ENCODE measurements at places on chromosomes 12 and 14.

DNA sequence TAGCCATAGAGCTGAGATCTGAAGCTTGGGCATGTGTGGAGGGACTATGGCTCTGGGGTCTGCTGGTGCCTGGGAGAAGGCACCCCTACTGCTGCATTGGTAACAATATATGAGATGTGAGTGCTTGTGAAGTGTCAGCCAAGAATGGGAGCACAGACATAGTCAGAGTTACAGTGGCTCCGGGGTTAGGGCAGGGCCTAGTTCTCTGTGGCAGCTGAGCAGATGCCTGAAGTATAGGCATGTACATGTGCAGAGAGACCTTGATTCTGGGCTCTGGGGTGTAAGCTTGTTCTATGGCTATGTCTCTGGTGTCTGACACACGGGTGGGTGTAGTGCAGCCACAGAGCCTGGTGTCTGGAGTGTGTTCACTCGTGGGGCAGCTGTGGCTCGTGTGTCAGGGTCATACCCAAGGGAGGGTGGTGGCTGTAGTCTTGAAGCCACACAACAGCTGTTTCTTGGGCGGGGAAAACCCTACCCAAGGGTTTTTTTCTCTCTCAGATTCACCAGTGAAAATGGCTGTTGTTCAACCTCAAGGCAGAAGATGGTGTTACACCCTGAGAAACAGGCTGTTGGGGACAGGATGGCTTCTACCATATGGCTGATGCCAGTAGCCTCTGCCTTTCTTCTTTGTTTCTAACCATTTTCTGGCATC is 11.9 kb upstream of the TCL1A start:
- no peak for DNase-seq

DNA sequence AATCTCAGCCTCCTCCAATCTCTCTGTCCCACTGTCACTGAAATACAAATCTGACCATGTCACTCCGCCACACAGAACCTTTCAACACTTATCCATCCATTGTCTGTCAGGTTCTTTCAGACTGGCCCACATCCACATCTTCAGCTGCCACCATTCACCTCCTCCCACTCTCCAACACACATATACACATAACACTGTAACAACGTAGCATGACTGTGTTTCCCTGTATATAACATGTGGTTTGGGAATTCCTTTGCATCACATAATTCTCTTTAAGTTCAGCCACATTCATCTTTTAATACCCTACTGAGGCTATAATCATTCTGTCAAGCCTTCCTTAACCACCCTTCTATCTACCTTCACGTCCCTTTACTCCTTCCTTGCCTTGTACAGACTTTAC is 99.2 kb downstream of the PPP2R5E start:
- DNase-seq, result no peak

DNA sequence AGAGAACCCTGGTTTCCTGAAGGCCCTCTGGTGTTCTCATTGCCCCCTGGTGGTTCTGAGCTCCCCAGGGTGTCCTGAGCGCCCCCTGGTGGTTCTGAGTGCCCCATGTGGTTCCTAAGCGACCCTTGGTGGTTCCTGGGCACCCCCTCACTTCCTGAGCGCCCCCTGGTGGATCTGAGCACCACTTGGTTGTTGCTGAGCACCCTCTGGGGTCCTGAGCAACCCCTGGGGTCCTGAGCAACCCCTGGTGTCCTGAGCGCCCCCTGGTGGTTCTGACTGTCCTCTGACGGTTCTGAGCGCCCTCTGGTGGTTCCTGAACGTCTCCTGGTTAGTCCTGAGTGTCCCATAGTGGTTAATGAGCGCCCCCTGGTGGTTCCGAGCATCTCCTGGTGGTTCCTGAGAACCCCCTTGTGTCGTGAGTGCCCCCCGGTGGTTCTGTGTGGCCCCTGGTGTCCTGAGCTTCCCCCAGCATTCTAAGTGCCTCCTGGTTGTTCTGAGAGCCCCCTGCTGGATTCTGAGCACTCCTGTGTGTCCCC is 568.3 kb downstream of the TMEM121 start:
- DNase-seq, result no peak

DNA sequence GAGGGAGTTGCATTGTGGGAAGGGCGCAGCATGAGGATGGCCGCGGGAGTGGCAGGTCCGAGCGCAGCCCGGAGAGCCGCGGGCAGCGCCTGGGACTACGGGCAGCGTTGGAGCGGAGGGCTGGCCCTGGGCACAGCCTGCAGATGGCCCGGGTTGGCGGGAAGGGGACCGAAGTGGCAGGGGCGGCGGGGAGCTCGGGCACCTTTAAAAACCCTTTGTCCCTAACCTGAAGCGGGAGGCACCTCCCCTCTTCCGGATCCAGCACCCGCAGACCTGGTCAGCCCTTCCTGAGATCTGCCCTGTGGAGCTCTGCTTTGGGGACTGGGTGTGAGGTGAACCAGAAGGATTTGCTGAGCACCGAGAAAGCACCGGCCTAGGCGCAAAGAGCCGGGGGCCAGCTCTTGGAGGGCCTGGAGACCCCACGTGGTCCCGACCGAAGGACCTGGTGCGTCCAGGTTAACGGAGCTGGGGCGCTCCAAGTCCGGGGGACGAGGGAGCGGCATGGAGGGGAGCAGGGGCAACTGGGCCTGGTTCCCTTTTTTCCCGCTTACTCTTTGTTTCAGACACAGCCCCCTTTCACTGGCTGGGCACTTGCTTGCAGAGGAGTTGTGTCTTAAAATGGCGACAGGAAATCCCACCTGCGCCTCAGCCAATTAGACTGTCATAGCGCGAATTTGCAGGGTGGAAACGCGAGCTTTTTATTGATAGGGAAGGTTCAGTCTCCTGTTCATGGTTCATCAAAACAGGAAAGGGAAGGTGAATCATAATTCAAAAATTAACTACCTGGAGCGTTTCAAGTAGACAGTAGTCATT is 792 bp upstream of the SLC38A1 start:
- no peak for DNase-seq

GRCh38 chr14:100441271-100441947 is 118.3 kb downstream of the SLC25A47 start:
- no peak for DNase-seq

GRCh38 chr12:53235742-53236442 is 3.9 kb upstream of the RARG start:
- no peak for DNase-seq

DNA sequence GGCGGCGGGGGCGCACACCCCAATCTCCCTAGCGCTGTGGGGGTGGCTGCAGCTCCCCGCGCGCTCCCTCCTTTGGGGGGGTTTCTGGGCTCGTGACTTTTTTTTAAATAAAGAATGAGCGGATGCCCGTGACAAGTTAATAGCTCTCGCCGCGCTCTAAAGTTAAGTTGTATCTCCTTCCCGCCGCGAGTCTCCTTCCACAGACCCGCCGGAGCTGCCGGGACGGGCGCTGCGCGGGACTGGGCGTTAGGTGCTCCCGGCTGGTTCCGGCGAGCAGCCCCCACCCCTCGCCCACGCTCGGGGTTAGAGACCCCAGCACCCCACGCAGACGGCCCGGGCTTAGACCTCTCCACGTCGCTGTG is 82.6 kb upstream of the HMGA2 start:
- no peak for DNase-seq

DNA sequence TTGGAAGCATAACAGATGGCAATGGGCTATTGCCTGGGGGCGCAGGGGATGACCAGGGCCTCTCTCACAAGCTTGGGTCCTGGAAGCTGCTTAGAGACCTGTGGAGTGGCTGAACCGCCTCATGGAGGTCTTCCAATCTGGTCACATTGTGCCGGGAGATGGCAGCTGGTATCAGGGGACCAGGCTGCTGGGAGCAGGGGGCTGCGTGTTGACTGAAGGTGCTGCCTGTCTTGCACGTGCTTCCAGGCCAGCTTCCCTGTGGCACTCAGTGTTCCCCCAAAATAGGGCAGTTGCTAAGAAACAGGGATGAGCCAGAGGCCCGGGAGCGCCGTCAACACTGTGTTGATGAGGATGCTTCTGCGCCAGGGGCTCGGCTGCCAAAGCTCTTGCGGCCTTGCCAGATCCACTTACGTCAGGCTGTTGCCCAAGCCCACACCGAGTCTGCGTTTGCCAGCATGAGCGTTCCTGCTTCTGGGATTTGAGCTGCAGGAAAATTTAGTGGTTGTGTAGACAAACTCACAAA is 39.8 kb downstream of the ELK3 start:
- no peak for DNase-seq

DNA sequence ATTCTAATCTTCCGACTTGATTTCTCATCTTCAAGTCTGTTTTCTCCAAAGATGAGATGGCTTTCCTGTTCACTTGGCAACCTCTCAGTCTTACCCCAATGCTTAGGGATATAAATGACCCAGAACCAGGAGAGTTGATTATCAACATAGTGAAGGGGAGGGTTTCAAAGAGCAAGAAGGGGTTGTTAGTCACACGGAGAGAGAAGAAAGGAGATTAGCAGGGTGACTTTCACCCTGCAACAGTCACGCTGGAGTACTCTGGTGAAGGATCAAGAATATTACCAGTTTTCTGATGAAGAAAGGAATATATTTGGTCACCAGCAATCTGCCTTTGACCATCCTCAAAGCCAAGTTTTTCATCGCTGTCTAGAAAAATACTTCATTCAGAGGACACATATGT is at the start of gene TMEM52B:
TSS of gene TMEM52B (plus strand) at position 212 of the 400 bp plus-strand sequence. CDS start 543 bp downstream, outside the sequence.
- no peak for DNase-seq

GRCh38 chr12:53045696-53046045 is 4.2 kb upstream of the TNS2 start:
- no peak for DNase-seq

DNA sequence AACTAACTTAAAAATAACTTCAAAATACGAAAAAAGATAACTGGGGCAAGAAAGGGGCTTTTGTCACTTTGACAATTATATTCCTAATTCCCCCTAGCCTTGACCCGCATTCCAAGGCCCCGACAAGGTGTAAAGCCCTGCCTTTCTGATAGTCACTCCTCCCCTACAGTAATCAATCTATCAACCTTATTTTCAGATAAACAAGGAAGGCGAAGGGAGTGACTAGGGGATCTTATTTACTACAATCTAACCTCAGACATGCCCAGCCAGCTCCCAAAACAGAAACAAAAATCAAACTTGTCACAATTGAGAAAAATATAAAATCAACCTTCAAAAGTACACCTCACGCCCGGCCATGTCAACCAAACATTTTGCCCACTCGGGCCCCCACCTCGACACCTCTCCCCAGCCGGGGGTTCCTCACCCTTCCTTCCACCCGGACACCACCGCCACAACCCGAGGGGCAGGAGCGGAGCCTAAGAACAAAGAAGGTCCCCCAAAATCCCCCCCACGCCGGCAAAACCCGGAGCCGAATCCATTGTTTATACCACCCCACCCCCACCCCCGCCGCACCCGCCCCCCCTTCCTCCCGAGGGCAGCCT is 562 bp downstream of the ZFYVE1 start:
- DNase-seq, result no peak

GRCh38 chr14:89304561-89304960 is 112.5 kb downstream of the FOXN3 start:
- no peak for DNase-seq

DNA sequence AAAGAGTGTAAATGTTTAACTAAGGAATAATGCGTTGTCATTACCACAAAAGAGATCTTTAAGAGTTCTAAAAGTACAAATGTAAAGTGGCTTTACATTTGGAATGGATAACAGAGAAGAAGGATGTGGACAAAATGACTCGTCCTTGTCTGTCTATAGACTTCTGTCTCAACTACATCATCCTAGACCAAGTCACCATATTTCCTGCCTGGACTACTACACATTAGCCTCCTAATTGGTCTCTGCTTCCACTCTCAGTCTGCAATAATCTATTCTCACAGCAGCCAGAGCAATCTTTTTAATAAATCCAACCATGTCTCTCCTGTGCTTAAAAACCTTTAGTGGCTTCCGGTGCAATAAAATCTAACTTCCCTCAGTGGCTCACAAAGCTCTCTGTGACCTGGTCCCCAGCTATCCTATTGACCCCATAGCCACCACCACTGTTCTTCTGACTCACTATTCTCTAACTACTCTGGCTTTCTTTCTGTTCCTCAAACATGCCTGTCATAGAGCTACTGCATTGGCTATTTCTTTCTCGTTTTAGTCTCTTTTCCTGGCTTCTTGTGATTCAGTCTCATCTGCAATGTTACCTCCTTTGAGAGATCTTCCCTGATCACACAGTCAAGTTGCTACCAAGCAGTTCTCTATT is 91.1 kb downstream of the MYF5 start:
- no peak for DNase-seq

GRCh38 chr14:22932146-22932545 is 3.0 kb upstream of the PRMT5 start:
- DNase-seq, result no peak

DNA sequence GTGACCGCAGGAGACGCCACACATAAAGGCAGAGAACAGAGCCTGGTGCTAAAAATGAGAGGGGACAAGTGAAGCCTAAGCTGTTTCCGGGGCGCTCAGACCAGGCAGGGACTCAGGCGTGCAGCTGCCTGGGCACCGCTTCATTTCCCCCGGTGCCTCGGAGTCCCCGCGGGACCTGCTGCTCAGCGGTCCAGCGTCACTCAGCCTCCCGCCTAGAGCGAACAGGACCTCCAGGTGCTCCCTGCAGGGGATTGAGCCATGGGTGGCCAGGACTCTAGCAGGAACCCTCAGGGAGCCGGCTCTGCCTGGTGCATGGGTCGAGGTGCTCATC is 31.0 kb downstream of the CCDC85C start:
- DNase-seq, result no peak

DNA sequence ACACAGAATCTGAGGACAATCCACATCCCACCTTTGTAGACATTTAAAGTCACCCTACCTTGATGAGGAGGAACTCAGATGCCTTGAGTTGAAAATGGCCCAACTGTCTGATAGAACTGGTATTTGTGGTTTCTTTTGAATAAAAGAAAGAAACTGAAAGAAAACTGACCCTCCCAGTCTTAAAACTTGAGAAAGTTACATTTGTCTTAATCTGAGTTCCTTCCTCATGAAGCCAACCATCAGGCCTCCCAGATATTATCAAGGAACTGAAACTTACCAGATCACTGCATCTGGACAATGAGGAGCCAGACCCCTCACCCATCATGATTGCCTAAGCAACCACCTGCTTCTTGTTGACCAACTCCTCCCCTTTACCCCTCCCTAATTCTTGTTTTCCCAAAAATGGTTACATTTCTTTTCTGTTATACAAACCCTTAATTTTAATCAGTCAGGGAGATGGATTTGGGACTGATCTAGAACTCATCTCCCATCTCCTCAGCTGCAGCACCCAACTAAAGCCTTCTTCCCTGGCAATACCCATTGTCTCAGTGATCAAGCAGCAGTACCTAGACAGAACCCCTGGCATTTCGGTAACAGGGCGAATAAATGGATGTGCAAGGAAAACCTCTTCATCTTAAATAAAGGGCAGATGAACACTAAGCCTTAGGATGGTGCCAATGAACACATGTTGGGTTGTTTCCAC is 72.0 kb upstream of the RESF1 start:
- no peak for DNase-seq

All from COLO829 (cell line).